ENCODE measurements at places on chromosomes 1 and 21.

GRCh38 chr21:32581732-32582131, 3.6 kb downstream of the TCP10L start:
- DNase-seq: no peak

GRCh38 chr21:42650441-42651421, 2.7 kb upstream of the PDE9A start:
- DNase-seq: no peak

DNA sequence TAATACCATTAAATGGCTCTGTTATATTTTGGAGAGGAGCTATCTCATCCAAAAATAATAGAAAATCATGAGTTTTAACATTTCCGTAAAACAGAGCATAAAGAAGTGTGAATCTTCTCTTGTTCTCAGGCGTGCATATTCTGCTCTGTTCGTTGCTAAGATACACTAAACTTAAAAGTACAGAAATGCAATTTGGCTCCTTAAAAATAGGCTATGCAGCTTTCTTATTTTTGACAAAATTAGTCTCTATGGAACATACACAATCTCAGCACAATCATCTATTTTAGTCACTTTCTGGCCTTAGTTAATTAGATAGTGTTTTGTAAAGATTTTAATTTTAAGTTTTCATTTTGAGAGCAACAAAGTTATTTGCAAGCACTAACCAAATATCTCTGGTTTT, 79.0 kb upstream of the USP25 start:
- DNase-seq: no peak

DNA sequence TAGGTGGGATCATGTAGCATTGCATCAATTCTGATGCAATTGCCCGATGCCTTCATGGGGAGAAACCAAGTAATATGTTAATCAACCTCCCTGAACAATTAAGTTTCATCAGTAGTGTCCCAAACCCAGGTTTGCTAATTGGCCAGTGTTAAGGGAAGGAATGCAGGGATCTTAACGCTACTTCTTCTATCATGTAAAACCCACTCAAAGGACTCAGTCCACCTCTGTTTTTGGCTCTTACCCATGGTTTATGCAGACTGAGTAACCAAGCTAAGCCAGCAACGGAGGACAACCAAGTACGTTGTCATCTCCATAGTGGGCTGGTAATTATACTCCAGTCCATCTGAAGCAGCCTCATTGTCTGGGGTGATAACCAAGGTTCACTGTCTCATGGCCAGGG, 203.0 kb upstream of the FMN2 start:
- no peak for DNase-seq

- no peak for DNase-seq
These were observed 54.6 kb upstream of the SYT14 start for GRCh38 chr1:209883341-209883971.

GRCh38 chr1:59986516-59987310, 60.1 kb upstream of the CYP2J2 start:
- DNase-seq: no peak

- no peak for DNase-seq
These were observed 350.6 kb upstream of the NCAM2 start for GRCh38 chr21:20647607-20648006.

GRCh38 chr1:244424649-244425334, 26.9 kb downstream of the ADSS2 start:
- no peak for DNase-seq
